ENCODE measurements at places on chromosomes 7 and 10. TPM values are rescaled to one million over a fixed set of nuclear protein-coding genes. Genes with fewer than 3 reads are reported as not detected.

DNA sequence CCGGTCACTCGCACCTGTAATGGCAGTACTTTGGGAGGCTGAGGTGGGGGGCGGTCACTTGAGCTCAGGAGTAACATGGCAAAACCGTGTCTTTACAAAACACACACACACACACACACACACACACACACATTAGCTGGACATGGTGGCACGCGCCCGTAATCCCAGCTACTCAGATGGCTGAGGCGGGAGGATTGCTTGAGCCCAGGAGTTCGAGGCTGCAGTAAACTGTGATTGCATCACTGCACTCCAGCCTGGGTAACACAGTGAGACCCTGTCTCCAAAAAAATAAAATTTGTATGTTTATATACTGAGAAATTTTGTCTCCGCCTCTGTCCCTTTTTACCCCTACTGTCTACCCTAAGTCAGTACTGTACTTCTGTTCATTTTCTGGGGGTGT lies 86.6 kb downstream of the CUX1 start:
- no peak for DNase-seq

- DNase-seq, result no peak
Measured at GRCh38 chr10:131844529-131845084, 56.2 kb upstream of the PPP2R2D start.

DNA sequence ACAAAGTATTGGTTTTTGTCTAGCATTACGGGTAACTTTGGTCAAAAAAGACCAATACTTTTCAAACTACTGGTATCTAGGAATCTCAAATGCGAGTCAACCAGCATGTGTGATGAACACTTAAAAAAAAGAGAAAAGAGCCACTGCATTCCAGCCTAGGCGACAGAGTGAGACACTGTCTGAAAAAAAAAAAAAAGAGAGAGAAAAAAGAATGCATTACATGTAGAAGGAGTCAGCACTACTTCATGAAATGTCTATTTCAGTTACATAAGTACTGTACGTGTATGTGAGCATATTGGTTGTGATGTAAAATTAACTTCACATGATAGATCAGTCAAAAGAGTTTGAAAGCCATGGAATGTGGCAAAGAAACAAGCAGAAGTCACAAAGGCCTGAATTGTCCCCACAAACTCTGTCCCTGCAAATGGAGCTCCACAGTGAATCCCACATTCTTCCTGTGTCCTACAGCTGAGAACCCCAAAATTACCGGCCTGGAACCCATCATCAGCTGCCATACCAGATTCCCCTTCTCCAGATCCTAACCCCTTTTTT lies 1.6 kb downstream of the DENND11 start:
- DNase-seq, result no peak

GRCh38 chr10:77925410-77925794 lies 1.2 kb downstream of the DLG5 start:
- DNase-seq, result no peak

PILRA gene
- total RNA-seq, result not detected
